AG20443 (cell line): ENCODE measurements at places on chromosomes 7 and 10.

DNA sequence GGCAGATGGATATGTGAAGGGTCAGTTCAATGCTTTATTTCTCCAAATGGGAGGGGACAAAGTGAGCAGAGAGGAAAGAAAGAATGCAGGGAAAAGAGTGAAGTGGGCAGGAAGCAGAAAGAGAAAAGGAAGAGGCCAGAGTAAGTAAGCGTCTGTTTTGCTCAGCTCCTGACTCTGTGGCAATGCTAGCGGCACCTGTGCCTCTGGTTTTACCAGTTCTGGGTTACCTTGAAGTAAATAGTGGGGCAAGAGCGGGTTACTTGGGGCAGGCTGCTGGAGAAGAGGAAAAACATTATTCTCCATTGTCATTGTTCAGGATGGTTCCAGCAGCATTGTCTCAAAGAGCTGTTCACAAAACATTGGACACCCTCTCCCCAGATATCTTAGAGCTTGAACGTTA, 1.9 kb downstream of the TAS2R40 start:
- DNase-seq = no peak

DNA sequence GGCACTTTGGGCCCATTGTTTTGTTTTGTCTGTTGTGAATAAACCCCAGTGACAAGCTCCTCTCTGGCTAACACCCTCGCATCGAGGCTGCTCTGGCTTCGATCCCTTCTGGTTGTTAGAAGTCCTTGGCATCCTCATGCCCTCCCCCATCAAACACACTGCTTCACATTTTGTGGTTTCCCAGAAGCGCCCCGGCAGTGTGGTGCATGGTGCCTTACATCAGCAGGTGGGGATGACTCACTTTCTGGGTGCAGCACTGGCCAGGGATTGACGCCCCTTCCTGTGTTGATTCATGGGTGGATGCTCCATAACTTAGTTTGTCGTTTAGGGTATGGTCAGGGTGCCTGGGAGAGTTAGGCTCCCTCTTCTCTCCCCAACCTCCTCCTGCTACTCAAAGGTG, 51.4 kb downstream of the PLPP4 start:
- DNase-seq = peak; percentile 34

- DNase-seq = no peak
Measured at GRCh38 chr10:29204070-29204800, 84.6 kb upstream of the LYZL1 start.

DNA sequence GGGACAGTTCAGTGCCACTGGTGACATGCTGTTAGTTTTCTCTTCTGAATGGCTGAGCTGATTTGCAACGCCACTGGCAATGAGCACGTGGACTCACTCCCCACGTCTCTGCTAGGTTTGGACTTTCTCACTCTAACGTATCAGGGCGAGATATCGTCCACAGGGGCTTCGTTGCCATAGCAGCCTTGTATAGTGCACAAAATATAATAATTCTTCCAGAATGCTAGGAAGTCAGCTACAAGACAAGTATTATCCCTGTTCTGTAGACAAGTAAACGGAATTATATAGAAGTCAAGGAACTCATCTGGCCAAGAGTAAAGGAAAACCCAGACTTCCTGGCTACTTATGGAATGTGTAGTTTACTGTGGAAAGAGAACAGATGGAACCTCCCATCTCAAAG, 226.8 kb downstream of the ARHGAP21 start:
- DNase-seq = no peak

DNA sequence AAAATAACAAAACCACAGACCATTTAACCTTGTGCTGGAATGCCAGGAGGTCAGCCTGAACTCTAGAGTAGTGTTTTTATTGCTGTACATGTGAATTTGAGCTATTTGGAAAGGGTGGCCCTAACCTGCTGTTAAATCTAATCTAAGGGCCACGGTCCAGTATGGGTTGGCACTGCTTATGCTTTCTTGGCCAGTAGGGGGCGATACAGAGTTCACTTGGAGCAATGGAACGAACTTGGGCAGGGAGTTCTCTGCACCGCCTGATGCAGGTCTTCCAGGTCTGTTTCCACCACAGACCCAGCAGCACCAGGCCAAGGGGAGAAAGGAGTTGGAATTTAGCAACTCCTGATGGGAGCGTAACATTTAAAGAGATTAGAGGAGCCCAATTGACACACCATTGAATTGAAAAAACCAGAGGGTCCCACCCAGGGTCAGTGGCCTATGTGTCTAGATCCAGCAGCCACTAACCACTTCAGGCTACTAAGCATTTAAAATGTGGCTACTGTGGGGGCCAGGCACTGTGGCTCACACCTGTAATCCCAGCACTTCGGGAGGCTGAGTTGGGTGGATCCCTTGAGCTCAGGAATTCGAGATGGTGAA, 75.7 kb upstream of the EFCAB10 start:
- DNase-seq = peak; percentile 56

DNA sequence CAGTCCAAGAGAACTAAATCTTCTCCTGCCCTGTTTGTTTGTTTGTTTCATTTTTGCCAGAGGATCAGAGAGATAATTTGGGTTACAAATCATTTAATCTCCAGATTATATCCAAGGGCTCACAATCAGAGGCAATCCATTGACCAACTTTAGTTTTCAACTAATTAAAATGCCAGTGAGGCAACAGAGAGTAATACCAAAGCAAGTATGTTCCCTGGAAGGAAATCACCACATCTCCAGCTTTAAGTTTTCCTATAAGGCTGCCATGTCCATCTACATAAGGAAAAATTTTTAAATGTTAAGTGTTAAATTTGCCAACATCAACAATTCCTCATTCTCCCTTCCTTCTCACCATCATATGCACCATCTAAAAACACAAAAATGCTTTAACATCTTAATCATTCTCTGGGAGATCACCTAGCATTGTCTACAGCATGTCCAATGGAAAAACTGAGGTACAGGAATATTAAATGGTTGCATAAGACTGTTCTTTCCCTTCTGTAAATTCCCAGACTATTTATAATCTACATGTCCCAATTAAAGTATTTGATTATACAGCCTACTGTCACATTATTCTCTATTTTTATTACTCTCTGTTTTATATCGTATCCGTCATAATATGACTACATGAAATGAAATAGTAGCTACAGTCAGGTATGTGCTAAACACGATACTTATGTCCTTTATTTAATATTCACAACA, 14.1 kb downstream of the USP54 start:
- no peak for DNase-seq

DNA sequence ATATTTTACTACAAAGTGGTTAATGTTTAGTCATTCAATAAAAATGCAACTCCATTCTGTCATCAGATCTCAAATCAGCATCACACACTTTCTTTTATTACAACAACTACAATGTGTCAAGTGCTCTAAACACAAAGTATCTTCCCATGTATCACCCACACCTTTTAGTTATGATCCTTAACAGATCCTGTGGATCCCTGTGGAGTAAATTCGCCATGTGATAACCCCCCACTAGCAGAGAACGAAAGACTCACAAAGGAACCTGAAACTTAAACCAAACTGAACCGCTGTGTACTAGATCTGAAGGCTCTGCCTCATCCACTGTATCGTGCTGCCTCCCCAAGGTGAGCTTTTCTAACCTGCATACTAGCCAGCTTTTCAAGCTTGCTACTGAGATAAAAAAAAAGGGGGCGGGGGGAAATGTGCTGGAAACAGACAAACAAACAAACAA, 1.7 kb downstream of the DPY19L1 start:
- no peak for DNase-seq

DNA sequence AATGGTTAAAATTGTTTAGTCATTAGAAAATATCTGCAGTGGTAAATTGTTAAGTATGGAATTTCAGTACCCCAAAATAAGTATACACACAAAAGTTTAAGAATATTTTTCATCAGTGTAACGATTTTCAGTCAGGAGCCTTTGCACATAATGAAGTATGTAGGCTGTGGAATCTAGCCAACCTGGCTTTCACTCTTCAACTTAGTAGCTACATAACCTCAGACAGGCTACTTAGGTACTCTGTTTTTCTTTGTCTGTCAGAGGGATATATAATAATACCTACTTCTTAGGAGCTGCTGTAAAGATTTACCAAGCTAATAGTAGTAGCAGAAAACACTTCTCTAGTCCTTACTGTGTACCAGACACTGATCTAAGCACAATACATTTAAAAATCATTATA, 137.5 kb downstream of the ZEB1 start:
- no peak for DNase-seq

GRCh38 chr10:86314616-86315548, 51.7 kb downstream of the GRID1 start:
- no peak for DNase-seq

DNA sequence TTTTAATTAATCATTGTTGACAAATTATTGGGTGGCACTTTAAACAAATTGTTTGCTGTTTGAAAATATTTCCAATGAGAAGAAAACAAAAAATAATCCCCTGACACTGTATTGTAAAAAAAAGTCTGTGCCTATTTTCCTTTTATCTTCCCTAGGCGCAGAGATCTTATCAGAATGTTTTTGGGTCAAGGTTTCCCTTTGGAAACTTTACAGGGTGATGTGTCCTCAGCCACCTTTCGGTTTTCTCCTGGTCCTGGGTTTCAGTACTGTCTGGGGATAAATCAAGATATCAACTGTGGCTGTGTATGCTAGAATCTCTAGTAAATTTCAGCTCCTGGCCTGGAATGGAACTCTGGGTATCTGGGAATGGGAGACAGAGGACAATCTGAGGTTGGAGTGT, 1.4 kb downstream of the ZNF107 start:
- no peak for DNase-seq

GRCh38 chr10:21920633-21921032, 82.9 kb downstream of the DNAJC1 start:
- no peak for DNase-seq

GRCh38 chr7:151899513-151900360, 22.8 kb upstream of the PRKAG2 start:
- no peak for DNase-seq

GRCh38 chr10:50552771-50553535, 70.8 kb downstream of the SGMS1 start:
- no peak for DNase-seq
